Vagina (tissue), 2 donors: ENCODE measurements at places on chromosomes 7 and 10.

- no peak overlapping the region for H3K27ac ChIP-seq
- H3K4me1 ChIP-seq: no peaks in the 10 kb centered on the region
- no peak for DNase-seq
These were observed 1160.6 kb downstream of the GATA3 start for GRCh38 chr10:9215121-9215520.

GRCh38 chr10:113982769-113983168 is 60.9 kb upstream of the ADRB1 start:
- no peaks in the 10 kb centered on the region for H3K27me3 ChIP-seq
- peaks cover 10% of the 10 kb centered on the region for H3K4me1 ChIP-seq
- no peak overlapping the region for H3K27ac ChIP-seq
- no peak overlapping the region for H3K4me3 ChIP-seq

- H3K4me3 ChIP-seq: no peak overlapping the region
- H3K36me3 ChIP-seq: no peaks in the 10 kb centered on the region
These were observed 465.5 kb downstream of the PHTF2 start for GRCh38 chr7:78264105-78264504.

GRCh38 chr10:103127241-103127640 is 65.8 kb downstream of the NT5C2 start:
- no peaks in the 10 kb centered on the region for H3K27me3 ChIP-seq
- peaks cover 38% of the 10 kb centered on the region for H3K4me1 ChIP-seq
- no peak overlapping the region for H3K27ac ChIP-seq
- H3K36me3 ChIP-seq: no peaks in the 10 kb centered on the region
- H3K4me3 ChIP-seq: no peak overlapping the region

- no peaks in the 10 kb centered on the region for H3K27me3 ChIP-seq
- no peaks in the 10 kb centered on the region for H3K36me3 ChIP-seq
- peaks cover 60% of the 10 kb centered on the region for H3K4me1 ChIP-seq
- H3K27ac ChIP-seq: no peak overlapping the region
- no peak overlapping the region for H3K4me3 ChIP-seq
- no peak for DNase-seq
These were observed 31.9 kb downstream of the ANXA11 start for GRCh38 chr10:80173466-80173865.

DNA sequence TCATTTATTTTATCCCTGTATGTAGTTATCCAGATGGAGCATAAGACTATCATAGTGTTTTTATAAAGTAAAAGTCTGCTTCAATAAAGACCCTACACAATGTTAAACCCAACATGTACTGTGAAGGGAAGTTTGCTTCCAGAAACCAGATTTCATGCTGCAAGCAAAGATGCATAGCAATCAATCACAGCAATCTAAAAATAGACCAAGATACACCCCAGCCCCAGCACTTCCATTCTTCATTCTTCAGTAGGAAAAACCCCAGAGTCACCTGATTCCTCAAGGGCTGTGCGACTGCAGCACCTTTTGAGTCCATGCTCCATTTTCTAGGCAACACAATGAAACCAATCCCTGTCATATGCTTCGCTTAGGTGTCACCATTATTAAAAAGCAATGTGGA is 66.9 kb upstream of the PDE1C start:
- no peak overlapping the region for H3K4me3 ChIP-seq
- H3K27me3 ChIP-seq: no peaks in the 10 kb centered on the region
- no peaks in the 10 kb centered on the region for H3K4me1 ChIP-seq
- H3K36me3 ChIP-seq: no peaks in the 10 kb centered on the region

- DNase-seq: no peak
- no peak overlapping the region for H3K27ac ChIP-seq
- peaks cover 9% of the 10 kb centered on the region for H3K4me1 ChIP-seq
- H3K27me3 ChIP-seq: no peaks in the 10 kb centered on the region
- no peak overlapping the region for H3K4me3 ChIP-seq
These were observed 110.6 kb downstream of the AUTS2 start for GRCh38 chr7:69708857-69709256.

DNA sequence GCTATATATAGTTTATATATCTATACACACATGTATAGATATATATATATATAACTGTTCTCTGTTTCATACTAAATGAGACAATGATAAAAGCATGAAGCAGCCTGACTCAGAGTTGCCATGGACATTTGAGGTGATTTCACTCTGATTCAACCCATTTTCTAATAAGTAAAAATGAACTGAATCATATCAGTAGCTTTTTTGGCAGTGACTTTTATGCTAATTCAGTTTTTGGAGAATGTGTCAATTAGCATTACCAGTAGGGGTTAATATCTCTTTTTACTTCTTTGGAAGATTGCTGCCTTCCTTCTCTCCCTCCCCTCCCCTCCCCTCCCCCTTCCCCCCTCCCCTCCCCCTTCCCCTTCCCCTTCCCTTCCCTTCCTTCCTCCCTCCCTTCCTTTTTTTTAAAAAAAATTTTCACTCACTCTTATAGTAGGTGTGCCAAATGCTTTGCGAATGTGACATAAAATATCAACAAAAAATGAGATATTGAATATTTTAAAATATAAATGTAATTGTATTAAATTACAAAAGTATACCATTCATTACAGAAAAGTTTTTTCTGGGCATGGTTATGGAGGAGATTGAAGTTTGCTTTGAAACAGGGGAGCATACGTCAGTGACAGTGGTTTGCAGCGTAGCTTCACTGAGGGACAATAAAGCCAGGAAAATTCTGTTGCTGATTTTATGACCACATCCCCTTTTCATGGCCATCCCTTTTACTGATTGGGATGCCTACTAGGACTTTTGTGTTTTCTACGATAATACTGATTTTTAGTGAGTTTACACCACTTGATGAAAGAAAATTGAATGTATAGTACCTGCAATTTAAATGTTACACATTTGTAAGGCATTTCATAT is 64.0 kb upstream of the KLF6 start:
- DNase-seq: no peak
- peak overlapping the region; percentile 93 for H3K27ac ChIP-seq
- no peaks in the 10 kb centered on the region for H3K36me3 ChIP-seq
- peaks cover 40% of the 10 kb centered on the region for H3K4me1 ChIP-seq
- no peak overlapping the region for H3K4me3 ChIP-seq

- H3K36me3 ChIP-seq: no peaks in the 10 kb centered on the region
- no peaks in the 10 kb centered on the region for H3K4me1 ChIP-seq
- H3K27me3 ChIP-seq: no peaks in the 10 kb centered on the region
- H3K4me3 ChIP-seq: no peak overlapping the region
These were observed 292.0 kb downstream of the WDR37 start for GRCh38 chr10:1347962-1348772.

DNA sequence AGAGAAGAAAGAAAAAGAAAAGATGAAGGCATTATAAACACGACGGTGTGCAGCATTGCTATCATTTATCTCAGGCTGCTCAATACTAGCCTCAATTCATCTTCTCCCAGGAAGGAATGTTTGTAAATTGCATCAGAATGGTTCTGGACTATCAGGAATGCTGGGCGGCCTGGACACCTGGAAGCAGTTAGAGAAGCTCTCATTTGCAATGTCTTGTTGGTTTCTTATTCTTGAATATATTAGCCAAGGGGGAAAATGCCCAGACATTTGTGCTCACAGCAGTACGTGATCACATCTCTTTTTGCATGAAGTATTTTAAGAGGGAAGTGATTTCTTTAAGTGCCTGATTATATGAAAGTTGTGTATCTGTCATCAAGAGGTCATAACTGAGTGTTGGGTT is 85.6 kb upstream of the IMMP2L start:
- H3K4me3 ChIP-seq: no peak overlapping the region
- H3K4me1 ChIP-seq: no peaks in the 10 kb centered on the region
- no peak overlapping the region for H3K27ac ChIP-seq

DNA sequence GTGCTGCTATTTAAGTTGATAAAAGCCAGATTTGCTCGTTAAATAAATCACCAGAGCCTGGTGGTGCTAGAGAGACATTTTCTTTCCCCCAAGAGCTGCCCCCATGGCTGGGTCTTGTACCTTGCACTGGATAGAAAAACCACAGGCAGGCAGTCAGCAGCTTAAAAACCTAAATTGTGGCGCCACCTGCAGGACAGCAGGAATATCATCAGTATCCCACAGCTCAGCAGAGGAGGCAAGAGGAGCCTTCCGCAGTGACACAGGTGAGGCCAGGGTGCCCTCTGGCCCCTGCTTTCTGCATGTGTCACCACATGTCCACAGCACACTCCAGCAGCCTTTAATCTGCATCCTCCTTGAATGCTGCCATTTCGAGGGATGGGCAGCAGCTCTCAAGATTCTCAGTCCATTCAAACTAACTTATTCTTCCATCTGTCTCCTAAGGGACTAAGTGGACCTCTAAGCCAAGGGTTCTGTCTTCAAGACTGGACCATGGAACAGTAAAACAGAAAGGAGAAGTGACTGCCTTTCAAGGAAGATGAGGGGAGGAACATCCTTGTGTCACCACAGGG is 4.5 kb upstream of the PLXNA4 start:
- no peak overlapping the region for H3K27ac ChIP-seq
- no peak overlapping the region for H3K4me3 ChIP-seq
- no peaks in the 10 kb centered on the region for H3K27me3 ChIP-seq
- peak; percentile 88 for DNase-seq
- H3K4me1 ChIP-seq: peaks cover 9% of the 10 kb centered on the region

- no peak for DNase-seq
- H3K27ac ChIP-seq: no peak overlapping the region
- no peak overlapping the region for H3K4me3 ChIP-seq
- no peaks in the 10 kb centered on the region for H3K36me3 ChIP-seq
These were observed 225.0 kb downstream of the AUTS2 start for GRCh38 chr7:69823151-69823744.

DNA sequence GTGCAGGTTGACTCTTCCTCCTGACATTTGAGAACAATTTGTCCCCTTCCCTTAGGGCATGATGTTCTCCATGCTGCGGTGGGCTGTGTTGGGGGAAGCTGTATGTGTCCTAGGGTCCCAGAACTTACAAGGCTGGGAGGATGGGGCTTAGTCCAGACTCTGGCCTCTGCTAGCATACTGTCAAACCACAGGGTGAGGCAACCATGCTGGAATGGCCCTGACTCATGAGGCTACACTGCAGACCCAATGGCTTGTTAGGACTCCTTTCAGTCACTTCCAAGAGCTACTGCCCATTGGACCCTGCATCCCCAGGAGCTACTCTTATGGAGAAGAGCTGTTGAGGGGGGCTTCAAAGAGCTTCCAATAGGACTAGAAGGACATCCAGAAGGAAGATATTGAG is 20.1 kb upstream of the FAM170B start:
- H3K4me3 ChIP-seq: no peak overlapping the region
- H3K4me1 ChIP-seq: no peaks in the 10 kb centered on the region
- no peaks in the 10 kb centered on the region for H3K36me3 ChIP-seq

GRCh38 chr10:108095932-108096925 is 931.7 kb upstream of the SORCS1 start:
- H3K27ac ChIP-seq: no peak overlapping the region
- H3K36me3 ChIP-seq: no peaks in the 10 kb centered on the region
- H3K4me3 ChIP-seq: no peak overlapping the region
- no peak for DNase-seq

DNA sequence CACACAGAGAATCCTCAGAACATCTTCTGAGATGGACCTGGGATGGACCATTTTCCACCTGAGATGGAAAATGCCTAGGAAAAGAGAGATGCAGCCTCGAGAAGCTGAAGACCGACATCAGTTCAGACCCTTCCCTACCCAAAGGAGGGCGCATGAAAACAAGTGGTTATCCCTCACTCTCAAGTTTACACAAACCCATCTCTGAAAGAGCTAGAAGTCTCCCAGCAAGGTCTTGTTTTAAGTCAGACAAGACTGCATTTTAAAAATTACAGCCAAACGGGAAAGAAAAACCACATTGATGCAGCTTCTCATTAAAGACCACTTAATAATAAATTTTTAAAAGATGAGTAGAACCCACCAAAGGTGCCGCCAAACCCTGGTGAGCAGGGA is 1.3 kb downstream of the RAPGEF5 start:
- H3K36me3 ChIP-seq: no peaks in the 10 kb centered on the region
- no peak overlapping the region for H3K4me3 ChIP-seq
- no peak for DNase-seq
- no peaks in the 10 kb centered on the region for H3K27me3 ChIP-seq
- H3K27ac ChIP-seq: no peak overlapping the region
- peaks cover 18% of the 10 kb centered on the region for H3K4me1 ChIP-seq

GRCh38 chr7:87219545-87220025 is at the start of gene TMEM243:
TMEM243 (minus strand) TSS chr7:87219732; CDS start chr7:87219503, 229 bp downstream.
- H3K4me1 ChIP-seq: peaks cover 36% of the 10 kb centered on the region
- H3K4me3 ChIP-seq: peak within 1 kb of the TSS; percentile 77
- H3K27ac ChIP-seq: peak within 1 kb of the TSS; percentile 87
- DNase-seq: no peak
- no peaks in the 10 kb centered on the region for H3K36me3 ChIP-seq

DNA sequence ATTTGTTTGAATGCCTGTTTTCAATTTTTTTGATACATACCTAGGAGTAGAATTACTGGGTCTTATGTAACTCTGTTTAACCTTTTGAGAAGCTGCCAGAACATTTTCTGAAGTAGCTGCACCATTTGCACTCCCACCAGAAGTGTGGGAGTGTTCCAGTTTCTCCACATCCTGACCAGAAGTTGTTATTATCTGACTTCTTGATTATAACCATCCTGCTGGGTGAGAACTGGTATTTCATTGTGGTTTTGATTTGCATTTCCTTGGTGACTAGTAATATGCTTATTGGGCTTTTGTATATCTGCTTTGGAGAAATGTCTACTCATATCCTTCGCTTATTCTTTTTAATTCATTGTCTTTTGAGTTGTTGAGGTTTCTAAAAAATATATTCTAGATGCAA is 117.2 kb upstream of the GLCCI1 start:
- H3K4me1 ChIP-seq: no peaks in the 10 kb centered on the region
- H3K27me3 ChIP-seq: no peaks in the 10 kb centered on the region
- no peak for DNase-seq
- no peaks in the 10 kb centered on the region for H3K36me3 ChIP-seq
- no peak overlapping the region for H3K27ac ChIP-seq

DNA sequence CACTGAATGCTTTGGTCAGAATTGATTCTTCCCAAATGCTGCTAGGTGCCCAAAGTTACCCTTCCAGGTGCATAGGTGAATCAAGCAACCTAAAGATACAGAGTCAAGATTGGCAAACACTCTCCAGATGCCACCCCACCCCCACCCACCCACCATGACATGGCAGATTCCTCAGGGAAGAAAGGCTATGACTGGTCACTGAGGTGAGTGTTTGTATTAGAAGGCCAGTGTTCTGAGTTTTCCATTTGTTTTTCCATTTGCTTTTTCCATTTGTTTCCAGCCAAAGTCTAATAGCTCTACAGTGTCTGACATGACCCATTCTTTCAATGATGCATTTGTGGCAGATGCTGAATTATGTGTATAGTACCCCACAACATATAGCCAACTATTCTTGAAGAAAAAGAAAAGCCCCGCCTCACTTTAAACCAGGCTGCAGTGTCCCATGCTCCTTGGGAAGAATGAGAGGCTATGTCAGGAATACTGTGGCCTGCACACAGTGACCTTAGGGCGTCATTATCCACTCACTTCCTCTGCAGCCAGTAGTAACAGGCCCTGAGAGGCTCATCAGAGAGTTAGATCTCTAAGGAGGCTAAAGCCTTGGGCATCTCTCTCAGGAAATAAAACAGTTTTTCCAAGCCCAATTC is 16.1 kb upstream of the HIBADH start:
- peak overlapping the region; percentile 87 for H3K27ac ChIP-seq
- H3K27me3 ChIP-seq: no peaks in the 10 kb centered on the region
- H3K4me1 ChIP-seq: peaks cover 18% of the 10 kb centered on the region
- H3K4me3 ChIP-seq: no peak overlapping the region
- no peak for DNase-seq
